Neural crest cell (in vitro differentiated cells): ENCODE measurements at places on chromosomes 3 and 15.

- DNase-seq = no peak
Measured at GRCh38 chr3:27354161-27354560, 15.0 kb downstream of the NEK10 start.

DNA sequence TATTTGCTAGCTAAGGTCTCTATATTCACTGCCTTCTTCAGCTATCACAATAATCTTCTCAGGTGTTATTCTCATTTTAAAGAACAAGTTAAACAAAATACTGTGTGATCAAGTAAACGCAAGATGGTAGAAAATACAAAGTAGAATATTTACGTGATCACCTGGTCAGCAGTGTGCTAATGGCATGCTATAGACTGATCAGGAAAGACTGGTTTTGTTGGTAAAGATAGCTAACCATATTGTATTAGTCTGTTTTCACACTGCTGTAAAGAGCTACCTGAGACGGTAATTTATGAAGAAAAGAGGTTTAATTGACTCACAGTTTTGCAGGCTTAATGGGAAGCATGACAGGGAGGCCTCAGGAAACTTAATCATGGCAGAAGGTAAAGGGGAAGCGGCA is 50.4 kb downstream of the ZBTB38 start:
- DNase-seq = no peak

DNA sequence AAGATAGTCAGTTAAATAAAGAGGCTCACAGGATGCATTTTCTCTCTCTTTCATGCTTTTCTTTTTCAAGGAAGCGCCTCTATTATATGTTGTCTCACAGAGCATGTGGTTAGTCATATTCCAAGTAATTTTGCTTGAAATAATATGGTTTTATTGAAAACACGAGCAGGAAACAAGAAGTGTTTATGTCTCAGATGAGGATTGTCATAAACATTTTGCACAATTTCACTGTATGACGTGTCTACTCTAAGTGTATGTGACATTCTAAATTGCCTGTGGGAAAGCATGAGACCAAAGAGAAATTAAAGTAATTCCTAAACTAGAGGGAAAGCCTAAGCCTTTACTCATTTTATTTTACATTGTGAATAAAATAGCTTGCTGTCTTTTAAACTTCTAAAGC is 818.6 kb downstream of the EPHA3 start:
- DNase-seq = no peak

DNA sequence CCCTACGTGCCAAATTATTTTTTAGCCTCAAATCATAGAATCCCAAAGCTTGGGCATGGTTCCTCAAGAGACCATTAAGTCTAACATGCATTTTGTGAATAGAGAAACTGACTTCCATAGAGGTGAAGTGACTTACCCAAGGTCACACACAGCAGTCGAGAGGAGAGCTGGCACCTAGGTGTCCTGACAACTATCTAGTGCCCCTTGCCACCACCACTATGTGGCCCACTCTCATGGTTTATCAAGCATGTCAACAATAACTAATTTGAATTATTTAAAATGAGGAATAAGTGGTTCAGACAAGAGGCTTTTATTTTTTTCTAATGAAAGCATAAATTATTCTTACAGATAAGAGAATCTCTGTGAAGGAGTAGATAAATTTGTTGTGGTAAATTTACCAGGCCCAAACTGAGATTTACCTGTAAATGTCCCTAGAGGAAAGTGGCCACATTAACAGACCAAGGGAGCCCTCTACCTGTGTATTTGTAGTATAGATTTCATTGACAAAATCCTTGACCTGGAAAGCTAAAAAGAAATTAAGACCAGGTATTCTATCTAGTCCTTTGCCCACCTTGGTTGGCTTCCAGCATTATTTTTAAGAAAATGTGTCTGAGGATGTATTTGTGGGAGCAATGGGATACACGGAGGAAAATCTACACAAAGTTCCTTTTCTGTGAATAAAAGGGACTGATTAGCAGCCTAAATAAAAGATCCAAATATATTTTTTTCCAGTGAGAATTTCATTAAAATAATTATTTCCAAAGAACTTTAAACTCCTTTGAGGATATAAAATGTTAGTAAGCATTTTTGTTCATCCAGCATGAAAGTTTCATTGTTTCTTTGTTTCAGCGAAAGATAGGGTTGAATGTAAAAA is 49.1 kb downstream of the IQCH start:
- no peak for DNase-seq

DNA sequence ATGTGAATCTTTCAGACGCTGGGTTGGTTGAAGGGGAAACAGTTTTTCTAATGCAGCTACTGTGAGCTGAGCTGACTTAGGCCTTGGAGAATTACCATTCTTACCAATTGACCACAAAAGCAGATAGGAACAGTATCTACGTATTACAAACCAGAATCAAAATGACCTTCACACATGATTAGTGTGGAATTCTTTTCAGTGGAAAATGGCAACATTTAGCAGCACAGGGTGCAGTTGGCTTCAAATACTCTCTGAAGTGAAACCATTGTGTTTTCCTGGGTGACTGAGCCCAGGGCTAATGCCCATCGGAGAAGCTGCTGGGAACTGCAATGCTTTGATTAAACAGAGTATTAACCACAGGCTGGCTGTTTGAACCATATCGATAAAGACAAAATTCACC is 40.2 kb upstream of the GOLGA8J start:
- DNase-seq = no peak

GRCh38 chr15:66138892-66139590 is 114.5 kb downstream of the MEGF11 start:
- no peak for DNase-seq

GRCh38 chr3:194964809-194965208 is 279.1 kb downstream of the FAM43A start:
- DNase-seq = no peak

DNA sequence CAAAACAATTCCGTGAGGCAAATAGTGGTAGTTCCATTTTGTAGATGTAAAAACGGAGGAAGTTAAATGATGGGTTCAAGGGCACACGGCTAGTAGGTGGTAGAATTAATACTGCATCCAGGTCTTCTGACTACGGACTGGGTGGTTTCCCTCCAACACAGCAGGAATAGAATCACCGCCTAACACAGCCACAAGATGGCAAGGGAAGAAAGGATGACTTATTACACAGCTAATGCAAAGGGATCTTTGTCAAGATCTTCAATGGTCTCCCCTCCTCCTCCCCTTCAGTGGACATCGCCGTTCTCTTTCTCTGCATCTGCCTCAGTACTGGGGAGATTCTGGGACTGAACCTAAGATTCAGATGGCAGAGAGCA is 524 bp upstream of the TOPBP1 start:
- DNase-seq = no peak

GRCh38 chr15:65655026-65655425 is 33.3 kb downstream of the SLC24A1 start:
- DNase-seq = no peak

DNA sequence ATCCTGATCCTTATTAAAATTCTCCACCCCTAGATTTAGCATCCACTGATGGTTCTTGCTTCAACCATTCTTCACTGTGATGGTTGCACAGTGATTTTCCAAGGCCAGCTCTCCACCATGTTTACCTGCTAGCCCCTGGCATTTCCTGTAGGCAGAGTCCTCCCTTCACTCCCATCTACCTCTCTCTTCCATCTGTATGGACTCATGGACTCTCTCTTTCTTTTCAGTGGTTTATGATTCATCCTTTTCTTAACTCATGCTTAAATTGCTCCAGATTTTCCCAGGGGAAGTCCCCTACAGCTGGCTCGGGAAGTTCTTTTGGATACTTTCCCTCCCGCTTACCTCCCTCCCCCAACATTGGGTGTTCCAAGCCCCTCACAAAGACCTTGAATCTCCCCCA is 18.7 kb downstream of the TGM4 start:
- no peak for DNase-seq

DNA sequence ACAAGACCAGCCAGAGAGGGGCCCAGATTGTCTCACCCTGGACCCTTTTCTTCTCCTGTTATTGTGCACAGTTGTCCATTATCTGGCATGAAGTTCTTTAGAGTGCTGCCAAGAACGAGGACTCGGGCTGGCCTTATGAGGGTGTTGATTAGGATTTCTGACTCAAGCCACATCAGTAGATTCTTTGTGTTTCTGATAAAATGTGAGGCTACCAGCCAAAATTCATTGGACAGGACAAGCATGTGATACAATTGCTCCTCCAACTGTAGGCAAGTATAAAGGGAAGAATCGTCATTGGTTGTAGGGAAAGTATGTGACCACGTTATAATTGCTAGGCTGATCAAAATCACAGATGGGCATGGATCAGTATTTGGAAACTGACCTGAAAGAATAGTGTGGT is 99.2 kb upstream of the TMC3 start:
- DNase-seq = no peak

DNA sequence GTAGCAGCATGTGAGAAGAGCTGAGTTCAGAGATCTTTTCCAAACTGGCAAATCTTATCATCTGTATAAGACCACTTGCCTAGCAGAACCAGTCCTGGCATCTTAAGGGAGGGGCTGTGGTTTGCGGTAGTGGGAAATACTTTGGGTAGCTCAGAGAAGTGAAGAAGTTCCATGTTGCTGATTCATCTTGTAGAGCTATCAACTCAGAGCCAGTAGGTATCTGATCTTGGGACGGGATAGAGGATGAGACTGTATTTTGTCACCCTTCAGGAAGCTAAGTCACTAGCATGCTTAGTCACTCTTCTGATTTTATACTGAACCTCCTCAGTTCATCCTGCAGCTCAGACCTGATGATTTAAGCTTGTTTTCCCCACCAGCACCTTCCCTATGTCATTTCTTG is 211.4 kb downstream of the NR1D2 start:
- DNase-seq = no peak
